ENCODE measurements at places on chromosomes 1 and 21.

DNA sequence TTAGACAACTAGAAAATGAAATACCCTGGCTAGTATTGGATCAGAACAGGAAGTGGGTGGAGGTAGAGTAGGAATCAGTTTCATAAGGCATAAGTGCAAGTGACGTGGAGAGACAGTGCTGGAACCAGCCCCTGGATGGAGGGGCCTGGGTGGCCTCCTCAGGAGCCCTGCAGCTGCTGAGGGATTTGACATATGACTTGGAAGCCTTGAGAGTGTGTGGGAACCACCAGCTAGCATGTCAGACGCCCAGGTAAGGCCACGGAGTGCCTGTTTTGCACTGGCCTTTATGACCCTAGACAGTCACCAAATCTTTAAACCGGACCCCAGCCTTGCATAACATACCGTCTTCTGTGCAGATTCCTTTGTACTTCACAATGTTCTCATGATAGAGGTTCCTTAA, 94.4 kb downstream of the RAVER2 start:
- DNase-seq, result no peak

DNA sequence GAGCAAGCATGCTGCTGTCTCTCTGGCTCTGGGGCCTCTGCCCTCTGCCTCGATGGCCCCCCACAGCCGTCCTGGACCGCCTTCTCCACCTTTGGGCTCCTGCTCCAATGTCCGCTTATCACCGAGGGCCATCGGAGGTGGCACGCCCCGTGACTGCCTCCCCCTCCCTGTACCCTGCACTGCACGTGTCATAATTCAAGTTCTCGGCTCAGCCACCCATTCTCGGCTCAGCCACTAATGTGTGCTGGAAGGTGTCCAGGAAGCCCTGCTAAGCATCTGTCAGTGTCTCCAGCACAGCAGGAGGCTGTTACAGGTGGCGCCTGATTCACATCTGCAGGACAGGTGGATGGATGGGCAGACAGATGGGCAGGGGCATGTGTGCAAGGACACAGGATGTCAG, 45.5 kb downstream of the TP73 start:
- peak; percentile 96 for DNase-seq

DNA sequence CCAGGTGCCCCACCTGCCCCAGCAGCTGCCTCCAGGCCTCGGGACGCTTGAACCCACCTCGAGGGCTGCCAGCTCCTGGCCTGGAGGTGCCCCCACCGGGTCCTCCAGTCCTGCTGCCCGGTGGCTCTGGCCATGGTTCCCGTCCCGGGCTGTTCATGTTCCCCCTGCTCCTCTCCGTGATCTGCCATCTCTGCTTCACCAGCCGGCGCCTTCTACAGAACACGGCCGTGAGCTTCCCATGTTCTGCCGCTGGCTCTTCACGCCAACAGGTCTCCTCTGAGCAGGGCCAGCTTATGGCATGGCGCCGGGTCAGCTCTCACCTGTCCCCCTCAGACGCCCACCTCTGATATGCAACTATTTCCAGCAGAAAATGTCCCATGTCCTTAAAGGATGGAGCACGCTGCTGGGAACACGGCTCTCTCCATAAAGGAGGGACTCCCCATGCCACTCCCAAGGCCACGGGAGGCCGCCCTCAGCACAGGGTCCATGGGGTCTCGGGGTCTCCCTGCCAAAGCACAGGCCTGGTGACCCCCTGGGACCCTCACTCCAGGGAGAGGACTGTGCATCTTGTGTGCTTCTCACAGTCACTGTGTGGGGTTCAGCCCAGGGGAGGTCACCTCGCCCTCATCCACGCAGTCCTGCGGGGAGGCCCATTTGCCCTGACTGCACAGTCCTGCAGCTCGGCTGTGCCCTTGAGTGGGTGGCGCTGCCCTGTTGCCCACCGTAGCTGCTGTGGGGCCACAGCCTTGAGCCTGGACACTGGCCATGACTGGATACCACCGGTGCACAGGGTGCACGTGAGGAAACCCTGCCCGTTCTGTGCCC, 36.7 kb downstream of the COL18A1 start:
- no peak for DNase-seq

- no peak for DNase-seq
Observed at GRCh38 chr1:233364026-233364425, 36.5 kb downstream of the MAP3K21 start.

GRCh38 chr1:42756956-42757891, 9.6 kb downstream of the P3H1 start:
- DNase-seq, result peak; percentile 43

DNA sequence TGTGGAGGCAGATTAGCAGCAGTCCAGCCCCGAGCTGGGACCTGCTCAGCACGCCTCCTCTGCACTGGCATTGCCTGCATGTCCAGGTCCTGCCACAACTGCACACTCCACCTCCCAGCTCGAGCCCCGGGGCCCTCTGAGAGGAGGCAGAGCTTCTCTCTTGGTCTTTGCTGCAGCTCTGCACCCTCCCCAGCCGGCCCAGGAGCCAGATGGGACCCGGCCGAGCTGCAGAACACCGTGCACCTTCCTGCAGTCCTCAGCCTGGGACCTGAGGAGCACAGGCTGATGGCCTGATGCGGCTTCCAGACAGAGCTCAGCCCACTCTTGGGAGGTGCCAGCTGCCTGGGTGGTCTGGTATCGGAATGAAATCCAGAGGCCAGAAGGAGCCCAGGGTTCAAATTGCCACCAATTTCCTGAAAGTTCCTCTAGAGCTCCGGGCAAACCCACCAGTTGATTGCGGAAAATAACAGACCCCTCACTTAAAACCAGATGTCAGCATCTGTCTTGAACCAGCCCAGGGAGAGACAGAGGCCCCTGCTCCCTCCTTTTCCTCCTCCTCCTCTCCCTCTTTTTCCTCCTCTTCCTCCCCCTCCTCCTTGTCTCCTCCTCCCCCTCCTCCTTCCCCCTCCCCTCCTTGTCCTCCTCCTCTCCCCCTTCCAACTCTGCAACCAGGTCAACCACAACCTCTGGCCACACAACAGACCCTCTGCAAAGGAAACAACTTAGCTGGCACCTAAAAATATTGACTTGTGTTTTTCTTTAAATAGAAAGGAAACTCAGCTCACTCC, 10.6 kb upstream of the SPSB1 start:
- DNase-seq, result no peak

DNA sequence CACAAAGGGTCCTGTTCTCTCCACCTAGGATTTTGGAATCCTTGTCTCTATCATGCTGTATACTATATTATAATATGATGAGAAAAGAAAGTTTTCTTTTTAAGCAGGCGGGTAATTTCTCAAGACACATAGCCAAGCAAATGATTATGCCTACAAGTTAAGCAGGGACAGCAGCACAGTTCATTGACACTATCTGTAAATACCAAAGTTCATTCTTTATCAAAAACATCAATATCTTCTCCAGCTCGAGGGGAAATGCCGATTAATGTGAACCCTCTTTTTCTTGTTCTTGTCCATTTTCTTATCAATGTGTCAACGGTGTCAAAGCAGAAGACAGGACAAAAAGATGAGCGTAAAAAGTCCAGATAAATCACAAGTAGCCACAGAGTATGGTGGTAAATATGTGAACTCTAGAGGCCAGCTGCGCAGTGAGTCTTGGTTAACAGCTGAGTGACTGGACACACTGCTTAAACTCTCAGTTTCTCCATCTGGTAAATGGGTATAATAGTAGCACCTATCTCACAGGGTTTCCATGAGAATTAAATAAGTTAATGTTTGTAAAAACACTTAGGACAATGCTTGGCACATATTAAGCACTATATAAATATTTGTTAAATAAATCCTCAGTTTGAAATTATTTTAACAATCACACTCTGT, 30.9 kb downstream of the LPAR3 start:
- DNase-seq, result no peak

DNA sequence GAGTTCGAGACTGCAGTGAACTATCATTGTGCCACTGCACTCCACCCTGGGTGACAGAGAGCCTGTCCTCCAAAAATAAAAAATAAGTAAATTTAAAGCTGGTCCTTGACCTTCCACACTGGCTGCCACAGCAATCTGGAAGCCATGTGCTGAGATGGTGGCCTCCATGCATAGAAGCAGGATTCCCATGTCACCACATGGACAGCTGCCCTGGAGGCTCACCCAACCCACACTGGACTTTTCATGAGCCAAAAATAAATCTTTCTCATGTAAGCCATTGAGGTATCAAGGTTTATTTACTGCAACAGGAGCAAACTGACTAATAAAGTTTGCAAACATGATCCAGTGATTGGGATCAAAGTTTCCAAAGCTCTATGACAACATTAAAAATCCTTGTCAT, 88.5 kb downstream of the SETD4 start:
- no peak for DNase-seq

- DNase-seq, result no peak
Observed at GRCh38 chr1:11042995-11043874, 3.8 kb downstream of the MASP2 start.

All from NCI-H2171 (cell line).